ENCODE measurements at places on chromosomes 3 and 15.
A peak's percentile ranks its signal among the peaks of the same experiment; 100 is the strongest.

- no peak for DNase-seq
Measured at GRCh38 chr3:98326945-98327344, 26.7 kb upstream of the OR5K4 start.

DNA sequence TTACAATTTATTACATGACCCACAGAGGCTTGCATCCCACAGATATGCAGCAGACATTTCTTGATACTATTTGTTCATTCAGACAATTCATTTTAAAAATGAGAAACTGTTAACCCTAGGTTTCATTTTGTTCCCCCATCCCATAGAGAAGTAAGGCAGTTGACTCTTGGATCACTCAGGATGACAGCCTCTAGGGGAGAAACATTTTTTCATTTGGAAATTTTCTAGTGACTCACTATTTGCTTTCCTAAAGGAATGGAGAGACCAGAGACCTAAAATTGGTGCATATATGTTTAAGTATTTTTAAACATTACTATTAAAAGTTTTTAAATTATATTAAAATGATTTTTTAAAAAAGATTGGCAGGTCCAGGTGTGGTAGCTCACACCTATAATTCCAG lies 19.5 kb upstream of the PHC3 start:
- no peak for DNase-seq

GRCh38 chr15:82763361-82764116 lies 42.3 kb downstream of the FSD2 start:
- DNase-seq, result no peak

GRCh38 chr3:152658977-152659720 lies 175.8 kb upstream of the P2RY1 start:
- no peak for DNase-seq

- DNase-seq, result no peak
Measured at GRCh38 chr3:123769356-123769743, 114.8 kb downstream of the MYLK start.

DNA sequence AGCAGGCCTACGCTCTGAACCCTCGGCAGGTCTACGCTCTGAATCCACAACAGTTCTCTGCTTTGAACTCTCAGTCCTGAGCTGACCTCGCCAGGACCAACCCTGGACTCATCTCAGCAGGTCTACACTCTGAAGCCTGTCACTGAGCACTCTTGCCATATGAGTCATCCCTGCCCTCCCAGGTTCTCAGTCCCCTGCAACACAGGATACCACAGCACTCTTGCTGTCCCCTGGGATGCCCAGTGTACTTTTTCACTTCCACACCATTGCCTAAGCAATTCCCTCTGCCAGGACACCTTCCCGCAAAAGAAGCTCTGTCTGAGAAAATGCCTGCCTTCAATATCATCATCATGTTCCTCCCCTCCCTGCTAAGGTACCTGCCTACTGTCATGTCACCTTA lies 42.0 kb downstream of the NUP210 start:
- no peak for DNase-seq

GRCh38 chr3:71447803-71448202 lies 135.7 kb downstream of the FOXP1 start:
- no peak for DNase-seq

DNA sequence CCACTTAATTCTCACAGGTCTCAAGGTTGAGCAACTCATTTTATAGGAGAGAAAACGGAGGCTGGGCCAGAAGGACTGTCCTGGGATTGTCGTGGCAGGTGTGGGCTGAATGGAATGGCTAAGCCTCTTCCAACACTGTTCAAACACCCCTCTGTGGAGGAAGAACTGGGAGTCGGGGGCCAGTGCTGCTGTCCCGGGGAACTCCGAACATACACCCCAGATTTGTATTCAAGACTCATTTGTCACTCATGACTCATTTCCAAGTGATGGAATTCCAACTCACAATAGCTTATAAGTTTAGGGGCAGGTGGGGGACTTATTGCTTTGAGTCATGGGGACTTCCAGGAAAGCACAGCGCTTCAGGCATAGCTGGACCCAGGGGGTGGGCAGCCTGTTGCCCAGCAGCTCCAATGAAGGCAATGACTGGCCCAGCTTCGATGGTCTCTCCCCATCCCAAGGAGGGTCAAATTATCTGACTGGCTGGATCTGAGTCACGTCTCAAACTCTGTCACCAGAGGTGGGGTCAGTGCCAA lies 72.5 kb downstream of the TM2D3 start:
- DNase-seq, result no peak

- no peak for DNase-seq
Measured at GRCh38 chr3:20101041-20101440, 60.8 kb downstream of the KAT2B start.

DNA sequence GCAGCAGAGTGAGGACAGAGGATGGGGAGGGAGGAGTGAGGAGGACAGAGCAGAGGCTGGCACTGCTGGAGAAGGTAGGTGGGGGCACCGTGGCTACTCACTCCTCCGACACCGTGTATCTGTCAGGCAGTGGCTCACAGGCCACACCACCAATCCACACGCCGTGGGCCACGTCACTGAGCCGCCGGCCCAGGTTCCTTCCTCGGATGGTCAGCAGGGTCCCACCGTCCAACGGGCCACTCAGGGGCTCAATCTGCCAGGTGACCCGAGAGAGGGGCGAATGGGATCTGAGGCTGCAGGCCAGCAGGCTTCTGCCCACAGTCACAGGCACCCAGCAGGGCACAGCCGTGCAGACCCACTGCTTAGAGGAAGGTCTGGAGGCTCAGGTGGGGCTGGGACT lies 30.5 kb downstream of the H1-8 start:
- DNase-seq, result no peak

DNA sequence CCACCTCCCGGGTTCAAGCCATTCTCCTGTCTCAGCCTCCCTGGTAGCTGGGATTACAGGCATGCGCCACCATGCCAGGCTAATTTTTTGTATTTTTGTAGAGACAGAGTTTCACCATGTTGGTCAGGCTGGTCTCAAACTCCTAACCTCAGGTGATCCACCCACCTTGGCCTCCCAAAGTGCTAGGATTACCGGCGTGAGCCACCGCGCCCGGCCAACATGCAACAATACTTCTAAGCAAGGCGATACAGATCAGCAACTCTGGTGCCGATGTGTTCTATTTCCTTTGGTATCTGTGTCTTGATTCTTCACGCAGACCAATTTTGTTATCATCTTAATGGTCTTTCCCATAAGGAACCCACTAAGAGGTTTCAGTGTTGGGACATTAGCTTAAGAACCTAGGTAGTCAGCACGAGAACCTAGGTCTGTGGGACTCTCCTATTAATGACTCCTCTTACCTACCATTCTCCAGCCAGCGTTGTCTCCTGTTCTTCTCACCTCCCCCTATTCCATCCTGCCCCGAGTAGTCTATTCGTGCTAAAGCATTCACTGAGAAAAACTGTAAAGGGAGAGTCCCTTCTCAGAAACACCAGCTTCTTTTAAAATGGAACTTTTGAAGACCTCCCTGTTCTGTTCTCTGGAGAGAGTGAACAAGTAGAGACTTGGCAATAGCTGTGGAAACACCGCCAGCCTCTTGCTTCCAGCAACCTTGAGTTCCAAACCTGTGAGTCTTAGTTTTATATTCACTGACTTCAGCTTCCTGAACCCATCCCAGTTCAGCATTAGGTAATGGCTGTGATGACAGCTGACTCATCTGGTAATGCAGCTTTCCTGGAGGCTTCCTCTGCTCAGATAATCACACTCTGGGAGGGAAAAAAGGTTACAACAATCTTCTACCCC lies 61.2 kb downstream of the TSC22D2 start:
- DNase-seq, result no peak

GRCh38 chr15:92670621-92671020 lies 15.0 kb upstream of the FAM174B start:
- peak; percentile 35 for DNase-seq

- peak; percentile 40 for DNase-seq
Measured at GRCh38 chr3:79032686-79033318, 735.0 kb downstream of the ROBO1 start.

DNA sequence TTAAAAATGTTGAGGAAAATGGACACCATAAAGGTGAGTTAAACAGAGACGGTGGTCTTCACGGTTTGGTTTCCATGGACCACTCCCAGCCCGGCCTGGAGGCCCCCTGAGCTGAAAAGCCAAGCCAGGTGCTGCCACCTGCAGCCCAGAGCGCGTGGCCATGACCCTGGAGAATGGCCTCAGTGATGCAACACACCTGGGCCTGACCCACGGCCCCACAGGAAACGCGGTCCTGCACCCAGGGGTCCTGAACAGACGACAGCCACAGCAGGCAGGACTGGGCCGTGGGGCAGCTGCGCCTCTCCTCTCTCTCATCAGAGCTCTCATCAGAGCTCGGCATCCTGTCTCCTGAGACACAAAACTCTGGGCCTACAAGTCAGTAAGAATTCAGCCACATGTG lies 64.1 kb downstream of the NIPA2 start:
- no peak for DNase-seq

DNA sequence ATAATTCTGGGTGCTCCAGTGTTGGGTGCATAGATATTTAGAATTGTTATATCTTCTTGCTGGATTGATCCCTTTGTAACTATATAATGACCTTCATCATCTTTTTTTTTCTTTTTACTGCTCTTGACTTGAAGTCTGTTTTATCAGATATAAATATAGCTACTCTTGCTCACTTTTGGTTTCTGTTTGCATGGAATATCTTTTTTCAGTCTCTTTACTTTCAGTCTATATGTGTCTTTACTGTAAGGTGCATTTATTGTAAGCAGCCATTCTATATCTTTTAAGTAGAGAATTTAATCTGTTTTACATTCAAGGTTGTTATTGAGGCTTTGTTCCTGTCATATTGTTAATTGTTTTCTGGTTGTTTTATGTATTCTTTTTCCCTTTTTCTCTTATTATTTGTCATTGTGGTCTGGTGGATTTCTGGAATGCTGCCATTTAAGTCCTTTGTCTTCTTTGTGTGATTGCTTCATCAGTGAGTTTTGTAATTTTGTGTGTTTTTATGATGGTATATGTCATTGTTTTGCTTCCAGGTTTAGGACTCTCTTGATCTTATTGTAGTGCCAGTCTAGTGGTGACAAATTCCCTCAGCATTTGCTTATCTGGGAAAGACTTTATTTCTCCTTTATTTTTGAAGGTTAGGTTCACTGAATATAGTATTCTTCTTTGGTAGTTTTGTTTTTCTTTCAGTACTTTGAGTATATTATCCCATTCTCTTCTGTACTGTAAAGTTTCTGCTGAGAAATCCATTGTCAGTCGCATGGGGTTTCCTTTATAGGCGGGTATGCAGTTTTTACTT lies 8.3 kb upstream of the PRR23C start:
- no peak for DNase-seq

DNA sequence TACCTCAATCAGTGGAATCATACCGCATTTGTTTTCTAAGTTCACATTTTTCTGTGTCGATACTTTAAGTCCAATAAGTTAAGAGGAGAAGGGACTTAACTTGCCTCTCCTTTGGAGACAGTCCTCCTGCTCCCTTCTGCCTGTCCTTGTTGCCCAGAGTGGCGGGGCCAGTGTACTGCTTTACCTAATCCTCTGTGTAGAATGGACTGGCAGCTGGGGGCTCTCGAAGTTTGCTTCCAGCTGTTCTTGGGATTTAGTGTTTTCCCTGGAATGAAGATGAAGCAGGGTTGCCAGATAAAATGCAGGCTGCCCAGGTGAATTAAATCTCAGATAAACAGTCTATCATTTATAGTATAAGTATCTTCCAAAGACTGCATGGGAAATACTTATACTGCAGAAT lies 287.6 kb upstream of the C2CD4B start:
- DNase-seq, result no peak

- DNase-seq, result no peak
Measured at GRCh38 chr3:40623567-40623966, 98.8 kb downstream of the ZNF621 start.

- no peak for DNase-seq
Measured at GRCh38 chr15:74709011-74709410, 13.2 kb upstream of the EDC3 start.

- no peak for DNase-seq
Measured at GRCh38 chr15:72276326-72276700, 4.0 kb upstream of the PARP6 start.

DNA sequence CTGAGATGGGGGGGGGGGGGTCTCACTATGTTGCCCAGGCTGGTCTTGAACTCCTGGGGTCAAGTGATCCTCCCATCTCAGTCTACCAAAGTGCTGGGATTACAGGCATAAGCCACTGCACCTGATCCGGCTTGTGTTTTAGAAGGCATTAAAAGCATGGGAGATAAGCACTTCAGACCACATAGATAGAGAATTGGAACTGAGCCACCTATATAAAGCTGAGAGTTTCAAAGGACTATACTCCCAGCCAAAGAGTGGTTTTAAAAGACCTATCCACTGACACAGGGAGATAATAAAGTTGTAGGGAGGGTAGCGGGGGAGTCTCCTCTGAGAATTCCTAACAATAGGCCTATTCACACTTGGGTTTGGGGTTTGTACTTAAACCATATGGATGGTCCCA lies 34.8 kb downstream of the DENND4A start:
- DNase-seq, result no peak

DNA sequence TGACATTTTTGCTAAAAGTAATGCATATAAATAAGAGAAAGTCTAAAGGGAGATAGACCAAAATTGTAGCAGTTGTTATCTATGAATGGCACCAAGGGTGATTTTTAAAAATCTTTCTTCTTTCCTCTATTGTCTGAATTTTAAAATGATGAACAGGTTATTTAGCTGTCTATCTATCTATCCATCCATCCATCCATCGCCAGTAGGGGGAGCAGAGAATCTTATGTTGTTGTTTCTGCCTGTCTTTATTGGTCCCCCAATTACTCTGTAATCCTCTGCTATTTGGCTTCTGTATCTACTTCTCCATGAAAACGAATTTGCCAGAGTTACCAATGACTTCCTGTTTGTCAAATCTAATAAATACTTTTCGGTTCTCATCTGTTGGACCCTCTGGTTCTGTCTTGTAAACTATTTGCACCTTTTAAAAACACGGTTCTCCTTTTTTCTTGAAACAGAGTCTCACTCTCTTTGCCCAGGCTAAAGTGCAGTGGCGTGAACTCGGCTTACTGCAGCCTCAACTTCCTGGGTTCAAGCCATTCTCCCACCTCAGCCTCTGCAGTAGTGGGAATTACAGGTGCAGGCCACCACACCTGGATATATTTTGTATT lies 86.0 kb downstream of the ECT2 start:
- DNase-seq, result peak; percentile 51

DNA sequence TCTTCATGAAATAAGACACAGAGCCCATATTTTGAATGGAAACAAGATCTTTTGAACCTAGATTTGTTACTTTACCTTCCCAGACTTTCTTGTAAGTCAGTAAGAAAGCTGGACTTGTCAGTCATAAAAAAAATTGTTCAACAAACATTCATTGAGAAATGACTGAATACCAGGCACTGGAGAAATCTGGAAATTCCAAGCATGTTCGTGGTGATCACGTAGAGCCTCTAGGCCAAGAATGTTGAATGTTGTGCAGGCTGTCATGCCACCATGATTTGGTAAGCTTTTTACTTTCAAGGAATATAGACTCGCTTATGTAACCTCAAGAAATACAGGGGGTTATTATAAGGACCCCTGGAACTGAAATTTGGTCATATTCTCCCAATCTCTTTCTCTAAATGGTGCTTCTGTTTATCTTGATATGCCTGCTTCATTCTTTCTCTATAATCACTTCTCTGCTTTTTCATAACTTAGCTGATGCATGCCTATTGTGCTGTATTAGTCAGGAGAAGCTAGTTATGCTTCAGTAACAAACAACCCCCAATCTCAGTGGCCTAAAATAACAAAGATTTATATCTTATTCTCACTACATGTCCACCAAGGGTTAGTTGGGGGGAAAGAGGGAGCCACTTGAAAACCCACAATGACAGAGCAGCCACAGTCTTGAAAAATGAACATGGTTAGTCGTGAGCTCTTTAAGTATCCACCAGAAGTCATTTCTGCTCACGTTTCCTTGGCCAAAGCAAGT lies 3.4 kb upstream of the TPM1 start:
- no peak for DNase-seq
